Karpas-422 (cell line): ENCODE measurements at places on chromosomes 16 and 17. TPM values are rescaled to one million over a fixed set of nuclear protein-coding genes. Genes with fewer than 3 reads are reported as not detected.

DNA sequence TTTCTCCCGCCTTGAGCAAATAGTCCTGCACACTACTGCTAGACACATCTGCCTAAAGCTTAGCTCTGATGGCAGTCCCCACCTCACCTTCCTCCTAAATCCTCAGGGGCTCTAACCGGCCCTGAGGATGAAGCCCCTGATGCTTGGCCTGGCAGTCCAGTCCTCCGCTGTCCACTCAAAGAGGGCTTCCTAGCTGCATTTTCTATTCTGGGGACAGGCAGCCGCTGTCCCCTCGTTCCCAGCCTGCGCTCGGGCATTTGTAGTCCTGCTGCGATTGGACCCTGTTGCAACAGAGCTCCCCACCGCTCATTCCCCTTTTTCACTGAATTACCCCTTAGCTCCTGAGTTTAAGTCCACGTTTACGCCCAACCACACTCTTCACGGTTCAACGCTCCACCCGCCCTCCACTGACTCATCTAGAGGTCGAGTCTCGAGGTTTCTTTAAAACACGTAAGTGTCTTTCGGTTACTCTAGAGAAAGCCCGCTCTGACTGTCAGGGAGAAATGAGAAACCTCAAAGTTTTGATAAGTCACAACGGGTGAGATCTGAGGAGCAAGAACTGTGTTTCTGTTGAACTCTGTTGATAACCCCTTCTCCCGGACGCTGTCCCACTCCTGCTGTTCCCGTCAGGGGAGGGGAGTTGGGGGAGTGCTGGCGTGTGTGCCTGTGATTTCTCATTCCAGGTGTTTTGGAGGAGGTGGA lies 4.5 kb downstream of the CCR7 start:
- H3K27me3 ChIP-seq, result no peaks in the 10 kb centered on the region; the same call in 1 of the 2 replicates
- H3K4me3 ChIP-seq, result no peak overlapping the region; the same call in 1 of the 2 replicates
- H3K27ac ChIP-seq, result no peak overlapping the region
- peak; percentile 48 for DNase-seq

CDT1 gene
- total RNA-seq, result 20.4 and 40.3 TPM in 2 replicates

SRL gene
- 0.11 TPM in 1 of 2 replicates, not detected in the other for total RNA-seq

- no peak overlapping the region for H3K27ac ChIP-seq
- H3K27me3 ChIP-seq, result no peaks in the 10 kb centered on the region
- peak; percentile 75 for DNase-seq
Measured at GRCh38 chr17:9522074-9522473, 53.5 kb downstream of the STX8 start.

- no peak overlapping the region for H3K27ac ChIP-seq
- H3K27me3 ChIP-seq, result no peaks in the 10 kb centered on the region
- no peak for DNase-seq
Measured at GRCh38 chr17:17119533-17119932, 77.3 kb downstream of the MPRIP start.

DNA sequence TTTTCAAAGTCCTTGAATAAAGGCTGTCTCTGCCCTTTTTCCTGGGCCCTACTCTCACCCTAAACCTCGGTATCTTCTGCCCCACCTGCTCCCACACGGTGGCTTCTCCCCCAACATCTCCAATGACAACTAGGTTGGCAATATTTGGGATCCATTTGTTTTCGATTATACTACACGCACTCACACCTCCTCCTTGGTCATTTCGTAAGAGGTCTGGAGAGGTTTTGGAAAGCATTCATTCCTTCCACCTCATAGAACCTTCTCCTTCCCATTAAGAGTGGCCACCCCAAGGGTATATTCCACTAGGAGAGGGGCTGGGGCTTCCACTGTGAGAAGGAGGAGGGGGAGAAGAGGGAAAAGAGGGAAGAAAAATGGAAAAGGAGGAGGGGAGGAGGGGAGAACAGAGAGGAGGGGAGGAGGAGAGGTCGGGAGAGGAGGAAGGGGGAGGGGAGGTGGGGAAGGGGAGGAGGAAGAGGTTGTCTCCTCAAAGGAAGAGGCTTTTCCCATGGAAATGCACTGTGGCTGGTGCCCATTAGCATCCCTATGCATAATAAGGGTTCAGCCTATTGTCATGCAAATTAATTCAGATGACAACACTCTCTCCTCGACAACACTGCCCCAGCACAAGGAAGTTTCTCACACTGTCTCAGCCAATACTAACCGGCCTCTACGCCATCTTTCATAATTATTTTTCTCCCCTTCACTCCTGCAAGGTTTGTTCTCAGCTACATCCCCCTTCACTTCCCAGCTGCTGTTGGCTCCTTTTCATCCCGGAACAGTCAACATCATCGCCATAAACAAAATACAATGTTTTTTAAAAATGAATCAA lies 30.0 kb downstream of the SOX9 start:
- H3K4me1 ChIP-seq, result peaks cover 36% of the 10 kb centered on the region
- H3K27me3 ChIP-seq, result no peaks in the 10 kb centered on the region
- no peak overlapping the region for H3K4me3 ChIP-seq
- no peak for DNase-seq

GRCh38 chr16:25838724-25839186 lies 147.0 kb downstream of the HS3ST4 start:
- no peak overlapping the region for H3K4me3 ChIP-seq
- DNase-seq, result peak; percentile 85
- no peak overlapping the region for H3K27ac ChIP-seq
- H3K36me3 ChIP-seq, result no peaks in the 10 kb centered on the region
- H3K27me3 ChIP-seq, result no peaks in the 10 kb centered on the region
- H3K4me1 ChIP-seq, result no peaks in the 10 kb centered on the region
